ENCODE measurements at places on chromosomes 5 and 9.

GRCh38 chr5:39427229-39427628, 2.4 kb upstream of the DAB2 start:
- DNase-seq, result peak; percentile 81

- no peak for DNase-seq
Observed at GRCh38 chr5:116528519-116529234, 45.9 kb downstream of the SEMA6A start.

- DNase-seq, result no peak
Observed at GRCh38 chr5:170338291-170338690, 40.7 kb upstream of the LCP2 start.

DNA sequence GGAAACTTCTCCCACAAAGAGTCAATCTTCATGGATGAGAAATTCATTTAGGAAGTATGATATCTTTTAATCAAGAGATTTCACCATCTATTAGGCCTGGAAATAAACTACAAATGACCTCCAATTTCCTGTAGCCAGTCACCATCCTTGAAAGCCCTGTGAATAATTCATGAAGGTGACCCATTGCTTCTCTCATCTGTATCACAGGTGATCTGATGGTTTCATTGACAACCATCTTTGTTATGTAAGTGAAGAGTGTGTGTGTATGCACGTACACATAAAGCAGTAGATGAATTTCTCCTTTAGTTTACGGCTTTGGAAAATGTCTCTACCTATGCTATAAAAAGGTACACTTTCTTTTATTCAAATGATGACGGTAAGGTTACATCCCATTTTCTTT, 644.1 kb upstream of the KLF4 start:
- DNase-seq, result no peak

DNA sequence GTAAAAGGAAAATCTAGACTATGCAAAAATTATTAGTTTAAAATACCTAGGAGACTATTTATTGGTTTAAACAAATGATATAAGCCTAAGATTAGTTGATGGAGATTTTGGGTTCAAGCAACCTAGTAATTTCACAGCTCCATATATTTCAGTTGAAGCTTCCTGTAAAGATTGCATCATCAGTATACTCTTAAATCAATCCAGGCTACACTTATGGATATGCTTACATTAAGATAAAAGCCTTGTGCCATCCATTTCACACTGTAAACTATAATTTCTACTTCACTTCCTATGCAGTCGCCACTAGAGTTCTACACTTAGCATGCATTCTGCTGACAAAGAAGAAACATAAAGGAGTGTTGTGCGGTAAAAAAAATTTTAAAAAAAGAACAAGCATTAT, 7.3 kb upstream of the LIX1 start:
- DNase-seq, result no peak

GRCh38 chr9:126499005-126499910, 114.5 kb upstream of the LMX1B start:
- no peak for DNase-seq

- no peak for DNase-seq
Observed at GRCh38 chr9:124018730-124019697, 7.4 kb downstream of the LHX2 start.

DNA sequence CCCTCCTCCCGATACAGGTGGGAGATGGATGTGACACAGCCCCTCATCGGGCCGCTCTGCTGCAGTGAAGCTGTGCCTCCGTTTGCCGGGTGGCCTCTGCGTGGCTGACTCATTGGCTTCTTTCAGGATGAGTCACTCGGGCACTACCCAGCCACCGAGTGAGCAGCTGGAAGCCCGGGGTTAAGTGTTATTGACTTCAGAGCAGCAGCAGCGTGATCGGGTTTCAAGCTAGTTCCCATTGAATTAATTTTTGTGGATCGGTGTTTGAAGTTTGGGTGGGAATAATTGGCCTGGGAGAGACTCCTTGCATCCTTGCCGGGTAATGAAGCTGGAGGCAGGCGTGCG, 266.4 kb upstream of the IRX4 start:
- peak; percentile 65 for DNase-seq

DNA sequence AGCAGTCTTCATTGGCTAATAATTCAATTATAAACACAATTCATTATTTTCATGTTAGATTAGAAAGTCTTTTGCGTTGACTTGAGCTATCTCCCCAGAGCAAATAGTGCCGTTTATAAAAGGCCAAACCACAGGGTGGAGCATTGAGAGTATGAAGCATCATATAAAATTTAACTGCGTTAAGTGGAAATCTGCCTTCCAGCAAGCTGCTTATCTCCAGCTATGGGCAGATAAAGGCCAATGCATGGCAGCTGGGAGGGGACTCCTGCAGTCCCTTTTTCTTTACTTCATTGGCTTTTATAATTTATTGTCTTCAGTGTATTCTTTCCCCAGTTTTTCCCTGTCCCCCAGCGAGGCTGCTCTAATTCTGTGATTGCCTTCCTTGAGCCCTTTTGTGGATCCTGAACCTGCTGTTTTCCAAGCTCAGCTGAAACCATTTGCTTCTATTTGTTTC, 113.7 kb downstream of the TMEM232 start:
- no peak for DNase-seq

GRCh38 chr5:3954633-3955032, 359.0 kb downstream of the IRX1 start:
- no peak for DNase-seq

GRCh38 chr5:157289164-157289819, 23.4 kb downstream of the CYFIP2 start:
- DNase-seq, result no peak

DNA sequence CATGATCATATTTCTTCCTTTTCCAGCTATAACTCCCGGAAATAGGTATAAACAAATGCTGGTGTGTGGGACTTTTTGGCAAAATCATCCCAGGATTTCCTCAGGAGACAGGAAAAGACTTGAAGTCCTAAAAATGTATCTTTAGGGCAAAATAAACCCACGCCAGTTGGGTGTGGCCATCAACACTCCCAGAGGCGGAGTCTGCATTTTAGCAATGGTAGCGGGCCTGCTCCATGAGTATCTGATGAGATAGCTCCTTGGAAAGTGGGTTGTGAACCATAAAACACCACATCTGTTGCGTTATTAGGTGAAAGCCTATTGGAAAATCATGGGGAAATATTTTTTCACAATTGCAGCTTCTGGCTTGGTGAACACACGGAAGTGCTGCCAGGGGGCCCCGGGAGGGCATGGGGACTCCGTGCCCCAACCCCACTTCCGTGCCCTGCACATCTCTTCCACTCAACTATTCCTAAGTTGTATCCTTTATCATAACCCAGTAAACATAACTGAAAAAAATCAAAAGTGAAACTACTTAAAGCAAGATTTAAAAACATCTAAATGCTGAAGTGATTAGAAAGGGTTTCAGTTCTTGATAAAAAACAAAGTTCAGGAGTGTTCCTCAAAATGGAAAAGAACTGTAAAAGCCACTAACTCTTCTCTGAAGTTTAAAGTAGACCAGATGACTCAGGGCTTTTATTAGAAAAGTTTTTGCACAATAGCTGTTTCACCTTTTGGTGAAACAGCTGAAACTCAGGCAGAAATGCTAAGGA, 111.2 kb downstream of the LRRC70 start:
- DNase-seq, result no peak

- no peak for DNase-seq
Observed at GRCh38 chr5:170302653-170303501, 5.3 kb upstream of the LCP2 start.

- DNase-seq, result no peak
Observed at GRCh38 chr5:12272389-12272788, 368.1 kb upstream of the CTNND2 start.

DNA sequence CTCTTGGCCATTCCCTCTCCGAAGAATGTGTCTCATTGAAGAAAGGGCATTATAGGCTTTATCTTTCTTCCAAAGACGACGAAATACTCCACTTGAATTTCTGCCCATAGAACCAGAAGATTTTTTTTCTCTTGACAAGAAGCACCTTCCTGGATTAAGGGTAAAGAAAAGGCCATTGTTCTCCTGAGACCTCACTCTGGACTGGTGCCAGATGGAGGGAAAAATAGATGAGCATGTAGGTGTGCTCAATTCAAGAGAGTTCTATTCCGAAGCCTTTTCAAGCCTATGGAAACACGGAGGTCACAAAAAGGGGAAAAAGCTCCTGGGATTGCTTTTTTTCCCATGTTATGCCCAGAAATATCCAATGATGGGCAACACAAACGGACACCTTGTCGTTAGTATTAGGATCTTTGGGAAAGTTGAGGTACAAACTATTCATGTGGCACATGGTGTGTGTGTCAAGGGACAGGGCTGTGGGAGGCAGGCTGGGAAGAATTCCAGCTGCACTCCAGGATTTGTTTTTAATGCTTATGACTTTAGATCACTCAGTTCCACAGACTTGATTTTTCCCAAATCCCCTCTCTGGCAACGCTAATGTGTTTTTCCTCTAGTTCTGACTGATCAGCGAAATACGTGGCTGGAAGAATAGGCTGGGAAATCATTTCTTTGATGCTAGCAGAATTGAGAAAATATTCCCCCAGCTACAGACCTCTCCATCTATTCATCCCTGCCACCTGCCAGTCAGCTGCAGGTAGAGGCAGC, 89.9 kb downstream of the SIL1 start:
- peak; percentile 82 for DNase-seq

DNA sequence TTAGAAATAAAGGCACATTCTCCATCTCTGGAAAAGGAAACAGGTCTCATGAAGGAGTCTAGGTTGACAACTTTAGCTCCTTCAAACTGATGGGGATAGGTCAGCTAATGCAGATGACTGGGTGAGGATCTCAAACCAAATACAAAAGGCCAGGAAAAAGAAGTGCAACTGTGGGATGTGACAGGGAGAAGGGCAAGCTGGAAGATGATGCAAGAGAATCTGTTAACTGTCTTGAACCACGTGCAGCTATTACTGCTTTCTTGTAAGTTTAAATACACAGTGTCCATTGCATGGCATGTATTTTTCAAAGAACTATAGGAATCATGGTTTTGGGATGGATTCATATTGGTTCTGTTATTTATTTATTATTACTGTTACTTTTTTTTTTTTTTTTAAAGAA, 331.8 kb downstream of the NDUFS4 start:
- DNase-seq, result peak; percentile 1

DNA sequence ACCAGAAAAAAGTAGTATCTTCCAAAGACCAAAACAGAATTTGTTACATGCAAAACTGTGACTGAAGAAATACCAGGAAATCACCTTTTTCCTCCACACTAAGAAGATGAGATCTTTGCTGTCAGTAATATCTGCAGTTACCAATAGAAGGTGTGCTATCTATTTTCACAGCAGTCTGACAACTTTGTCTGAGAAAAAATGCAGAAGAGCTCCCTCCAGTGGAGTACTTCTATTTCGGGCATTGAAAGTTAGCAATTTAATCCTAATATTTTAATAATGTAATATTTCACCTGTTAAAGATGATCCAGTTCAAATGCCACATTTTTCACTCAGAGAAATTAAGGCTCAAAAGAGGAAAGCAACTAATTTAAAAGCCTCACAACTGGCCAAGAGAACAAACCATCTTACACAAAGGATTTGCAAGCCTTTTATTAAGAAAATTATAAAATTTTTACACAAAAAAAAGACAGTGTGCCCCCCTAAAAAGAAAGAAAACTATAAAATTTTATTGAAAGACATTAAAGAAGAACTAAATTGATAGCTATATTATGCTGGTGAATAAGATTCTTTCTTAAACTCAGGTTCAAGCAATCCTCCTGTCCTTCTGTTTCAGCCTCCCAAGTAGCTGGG, 50.6 kb downstream of the DEPDC1B start:
- DNase-seq, result peak; percentile 45

GRCh38 chr5:166722939-166723338, 1568.5 kb upstream of the WWC1 start:
- peak; percentile 69 for DNase-seq

DNA sequence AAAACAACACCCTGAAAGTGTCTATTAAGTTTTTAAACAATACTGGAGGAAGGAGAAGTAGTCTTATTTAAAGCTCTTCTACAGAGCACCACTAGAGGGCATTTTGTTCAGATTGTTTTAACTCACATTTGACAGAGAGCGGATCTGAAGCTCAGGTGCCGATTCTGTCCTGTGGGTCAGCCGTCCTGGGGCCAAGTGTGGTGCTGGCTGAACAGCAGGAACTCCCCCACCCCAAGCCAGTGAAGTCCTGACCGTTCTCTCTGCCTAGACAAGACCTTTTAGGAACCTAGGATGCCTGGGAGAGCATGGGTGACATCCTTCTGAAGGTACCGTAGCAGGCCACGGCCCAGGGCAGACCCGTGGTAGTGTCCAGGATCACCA, 3.9 kb downstream of the EXOC3 start:
- peak; percentile 38 for DNase-seq
